IPS-NIHi11 (cell line): ENCODE measurements at places on chromosomes 12 and 14.
A peak's percentile ranks its signal among the peaks of the same experiment; 100 is the strongest.

- no peak for DNase-seq
Observed at GRCh38 chr12:49501895-49502294, 36.9 kb upstream of the KCNH3 start.

DNA sequence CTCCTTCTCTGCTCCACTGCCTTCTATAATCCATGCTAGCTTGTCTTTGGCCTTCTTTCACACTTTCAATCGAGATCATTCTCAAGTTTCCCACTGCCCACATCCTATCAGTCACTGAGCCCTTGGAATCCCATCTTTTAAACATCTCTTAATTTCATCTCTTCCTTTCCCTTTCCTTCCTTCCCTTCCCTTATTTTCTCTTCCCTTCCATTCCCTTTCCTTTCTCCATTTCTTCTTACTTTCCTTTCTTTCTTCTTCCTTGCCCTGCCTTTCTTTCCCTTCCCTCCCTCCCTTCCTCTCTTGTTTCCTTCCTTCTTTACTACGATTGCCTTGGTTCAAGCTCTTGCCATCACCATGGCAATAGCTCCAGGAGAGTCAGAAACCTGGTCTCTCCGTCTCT lies 183.8 kb downstream of the EMP1 start:
- no peak for DNase-seq

- DNase-seq = peak; percentile 63
Observed at GRCh38 chr12:94649349-94650142, 811 bp downstream of the TMCC3 start.

- DNase-seq = no peak
Observed at GRCh38 chr12:25616286-25616685, 63.2 kb upstream of the LMNTD1 start.

DNA sequence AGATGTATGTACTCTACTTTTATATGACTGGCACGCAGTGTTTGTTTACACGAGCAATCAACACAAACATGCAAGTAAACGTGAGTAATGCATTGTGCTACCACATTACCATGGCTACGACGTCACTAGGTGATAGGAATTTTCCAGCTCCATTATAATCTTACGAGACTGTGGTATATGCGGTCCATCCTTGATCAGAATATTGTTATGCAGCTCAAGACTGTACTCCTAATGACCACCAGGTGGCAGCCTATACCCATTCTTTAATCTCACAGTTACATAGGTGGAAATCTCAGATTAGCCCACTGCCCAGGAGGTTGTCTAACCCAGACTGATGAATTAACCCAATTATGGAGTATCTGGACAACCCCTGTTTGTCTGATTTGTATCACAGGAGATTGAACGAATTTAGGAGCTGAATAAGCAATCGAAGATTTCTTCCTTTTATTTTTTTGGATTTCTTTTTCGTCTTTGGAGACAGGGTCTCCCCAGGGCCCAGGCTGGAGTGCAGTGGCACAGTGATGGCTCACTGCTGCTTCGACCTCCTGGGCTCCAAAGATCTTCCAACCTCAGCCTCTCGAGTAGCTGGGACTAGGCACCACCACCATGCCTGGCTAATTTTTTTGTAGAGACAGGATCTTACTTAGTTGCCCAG lies 8.7 kb upstream of the TESPA1 start:
- DNase-seq = peak; percentile 79
